Activated CD4-positive, CD25-positive, alpha-beta regulatory T cell treated with anti-CD3 and anti-CD28 coated beads, Interleukin-2, amount 50 U/mL, for 72 hours (primary cell): ENCODE measurements at places on chromosomes 4 and X.
A peak's percentile ranks its signal among the peaks of the same experiment; 100 is the strongest.

DNA sequence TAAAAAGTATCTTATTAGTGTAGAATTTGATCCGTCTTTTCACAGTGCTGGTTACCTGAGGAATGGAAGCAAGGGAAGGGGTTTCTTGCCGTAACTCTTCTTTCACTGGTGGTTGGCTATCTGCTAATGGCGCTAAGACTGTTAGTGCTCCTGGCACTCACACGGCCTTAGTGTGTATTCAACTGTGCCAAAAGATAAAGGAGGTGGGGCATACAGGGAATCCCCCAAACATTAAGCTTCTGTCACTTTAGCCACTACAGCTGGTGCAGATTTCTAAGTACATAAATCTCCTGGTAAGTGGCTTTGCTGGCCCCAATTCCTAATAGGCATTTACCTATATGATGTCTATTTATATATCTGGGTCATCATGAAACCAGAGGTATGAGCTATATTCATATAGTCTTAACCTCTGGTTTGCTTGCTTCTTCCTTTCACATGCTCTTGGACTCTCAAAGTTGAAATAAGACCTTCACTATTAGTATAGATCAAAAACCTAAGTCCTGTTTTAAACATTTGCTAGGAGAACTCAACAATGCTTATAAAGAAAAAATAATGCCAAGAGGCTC, 95.1 kb downstream of the TSPAN7 start:
- DNase-seq, result no peak

GRCh38 chrX:150366951-150367545, 3.9 kb downstream of the MAMLD1 start:
- no peak for DNase-seq

DNA sequence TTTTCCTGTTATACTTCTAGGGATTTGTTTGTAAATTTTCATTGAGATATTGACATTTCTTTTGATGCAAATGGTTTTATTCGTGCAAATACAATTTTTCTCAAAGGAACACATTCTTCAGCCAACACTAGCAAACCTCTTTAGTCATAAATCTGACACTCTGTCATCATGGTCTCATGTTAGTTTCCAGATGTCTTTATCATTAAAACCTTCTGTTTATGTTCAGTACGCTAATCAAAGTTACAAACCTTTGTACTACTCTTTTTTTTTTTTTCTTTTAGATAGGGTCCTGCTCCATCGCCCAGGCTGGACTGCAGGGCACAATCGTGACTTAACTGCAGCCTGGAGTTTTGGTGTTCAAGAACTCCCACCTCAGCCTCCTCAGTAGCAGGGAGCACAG, 7.1 kb downstream of the SLC25A31 start:
- DNase-seq, result no peak

GRCh38 chr4:26217961-26218676, 102.7 kb upstream of the RBPJ start:
- DNase-seq, result no peak

DNA sequence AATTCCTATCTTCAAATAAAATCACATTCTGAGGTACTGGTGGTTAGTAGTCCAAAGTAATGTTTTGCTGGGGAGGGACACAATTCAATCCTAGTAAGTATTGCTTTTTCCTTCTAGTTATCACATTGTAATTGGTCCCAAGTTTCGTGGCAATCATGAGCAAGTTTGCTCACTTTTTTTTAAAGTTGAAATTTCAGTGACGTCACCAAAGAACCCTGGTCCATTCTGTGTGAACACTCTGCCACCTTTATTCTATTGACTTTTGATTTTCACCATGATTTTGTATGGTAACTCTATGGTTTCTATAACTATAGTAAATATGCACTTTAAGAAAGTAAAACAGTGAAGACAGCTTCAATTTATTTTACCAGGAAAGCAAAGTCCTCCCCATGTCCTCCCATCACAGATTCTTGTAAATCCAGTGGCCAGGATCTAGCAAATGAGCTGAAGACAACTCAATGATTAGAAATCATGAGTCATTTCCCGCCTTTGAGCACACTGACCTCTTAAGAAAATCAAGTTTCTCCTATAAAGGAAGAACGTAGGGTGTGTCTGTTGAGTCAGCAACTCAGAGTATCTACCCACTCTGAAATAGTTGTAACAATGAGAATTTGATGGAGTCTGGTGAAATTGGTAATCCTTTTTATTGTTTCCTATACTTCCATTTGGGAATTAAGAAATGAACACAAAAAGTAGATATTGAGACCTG, 1306.6 kb upstream of the PABPC4L start:
- DNase-seq, result no peak

- no peak for DNase-seq
Measured at GRCh38 chr4:130573742-130574141, 1477.8 kb downstream of the C4orf33 start.

DNA sequence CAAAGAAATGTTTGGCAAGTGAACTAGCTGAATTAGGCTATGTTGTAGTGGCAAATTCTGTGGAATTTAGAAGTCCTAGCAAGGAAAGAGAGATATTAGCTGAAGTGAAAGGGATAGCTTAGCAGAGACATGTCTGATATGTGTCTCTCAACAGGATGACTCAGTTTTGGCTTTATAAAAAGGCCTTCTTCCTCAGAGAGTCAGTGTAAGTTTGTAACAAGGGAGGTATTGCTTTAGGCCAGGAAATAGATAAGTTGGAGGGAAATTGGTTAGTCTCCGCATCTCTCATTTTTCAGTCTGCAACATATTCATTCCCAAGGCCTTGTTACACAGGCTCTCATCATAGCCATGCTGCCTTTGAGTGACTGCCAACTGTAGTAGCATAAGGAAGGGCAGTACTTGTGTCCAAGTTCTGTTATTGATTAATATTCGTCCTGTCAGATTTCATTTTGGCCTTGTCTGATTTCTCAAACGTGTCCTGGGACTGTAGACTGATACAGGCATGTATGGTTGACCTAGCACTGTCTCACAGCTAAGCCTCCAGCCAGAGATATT, 4.0 kb downstream of the TMEM164 start:
- DNase-seq, result no peak

- no peak for DNase-seq
Measured at GRCh38 chr4:69330345-69331047, 50.2 kb downstream of the UGT2B28 start.

GRCh38 chr4:151358266-151358665, 32.9 kb upstream of the SH3D19 start:
- DNase-seq, result no peak

- DNase-seq, result no peak
Measured at GRCh38 chrX:39935411-39936064, 162.2 kb downstream of the BCOR start.

GRCh38 chr4:23866450-23867075, 23.3 kb downstream of the PPARGC1A start:
- no peak for DNase-seq

DNA sequence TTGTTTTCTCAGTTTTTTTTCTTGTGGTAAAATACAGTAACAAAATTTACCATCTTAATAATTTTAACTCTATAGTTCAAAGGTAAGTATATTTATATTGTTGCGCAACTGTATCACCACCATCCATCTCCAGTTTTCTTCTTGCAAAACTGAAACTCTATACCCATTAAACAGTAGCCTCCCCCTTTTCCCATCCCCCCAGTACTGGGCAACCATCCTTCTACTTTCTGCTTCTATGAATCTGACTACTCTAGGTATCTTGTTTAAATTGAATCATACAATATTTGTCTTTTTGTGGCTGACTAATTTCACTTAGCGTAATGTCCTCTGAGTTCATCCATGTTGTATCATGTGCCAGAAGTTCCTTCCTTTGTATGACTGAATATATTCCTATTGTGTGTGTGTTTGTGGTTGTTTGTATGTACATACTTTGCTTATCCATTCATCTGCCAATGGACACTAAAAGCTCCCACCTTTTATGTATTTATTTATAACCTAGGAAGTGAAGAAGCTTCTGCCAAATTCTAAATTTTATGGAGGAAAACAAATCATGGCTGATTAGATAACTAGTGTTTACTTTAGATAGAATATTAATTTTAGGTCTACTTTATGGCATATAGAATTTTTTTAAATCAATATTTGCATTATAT, 10.0 kb downstream of the ABHD18 start:
- DNase-seq, result no peak

- no peak for DNase-seq
Measured at GRCh38 chr4:112736718-112737135, 99.8 kb downstream of the LARP7 start.

DNA sequence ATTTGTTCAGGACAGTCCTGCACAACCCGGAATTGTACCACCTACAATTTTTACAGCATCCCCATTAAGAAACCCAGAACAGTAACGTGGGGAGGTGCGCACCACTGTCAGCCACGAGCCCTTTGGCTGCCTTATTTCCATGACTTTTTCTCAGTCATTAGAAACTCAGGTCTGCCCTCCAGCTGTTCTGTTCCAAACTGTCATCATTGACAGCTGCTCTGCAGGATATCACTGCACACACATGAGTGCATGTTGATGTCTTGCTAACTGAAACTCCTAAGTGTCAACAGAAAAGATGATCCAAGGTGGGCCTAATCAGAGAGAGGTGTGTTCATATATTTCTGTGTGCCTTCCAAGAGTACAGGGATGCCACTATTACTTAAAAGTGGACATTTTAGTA, 123.4 kb downstream of the PARM1 start:
- no peak for DNase-seq

DNA sequence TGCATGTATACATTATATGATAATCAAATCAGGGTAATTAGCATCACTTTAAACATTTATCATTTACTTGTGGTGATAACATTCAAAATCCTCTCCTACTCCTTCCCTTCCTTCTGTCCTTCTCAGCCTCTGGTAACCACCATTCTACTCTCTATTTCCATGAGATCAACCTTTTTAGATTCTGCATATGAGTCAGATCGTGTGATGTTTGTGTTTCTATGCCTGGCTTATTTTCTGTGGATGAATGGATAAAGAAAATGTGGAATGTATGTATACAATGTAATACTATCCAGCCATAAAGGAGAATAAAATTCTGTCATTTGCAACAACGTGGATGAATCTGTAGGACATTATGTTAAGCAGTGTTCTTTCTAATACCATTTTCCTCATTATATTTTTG, 123.9 kb downstream of the NAA11 start:
- DNase-seq, result no peak

- no peak for DNase-seq
Measured at GRCh38 chrX:13123247-13123856, 78.9 kb upstream of the FAM9C start.

- no peak for DNase-seq
Measured at GRCh38 chr4:156763511-156763910, 208.1 kb downstream of the PDGFC start.

DNA sequence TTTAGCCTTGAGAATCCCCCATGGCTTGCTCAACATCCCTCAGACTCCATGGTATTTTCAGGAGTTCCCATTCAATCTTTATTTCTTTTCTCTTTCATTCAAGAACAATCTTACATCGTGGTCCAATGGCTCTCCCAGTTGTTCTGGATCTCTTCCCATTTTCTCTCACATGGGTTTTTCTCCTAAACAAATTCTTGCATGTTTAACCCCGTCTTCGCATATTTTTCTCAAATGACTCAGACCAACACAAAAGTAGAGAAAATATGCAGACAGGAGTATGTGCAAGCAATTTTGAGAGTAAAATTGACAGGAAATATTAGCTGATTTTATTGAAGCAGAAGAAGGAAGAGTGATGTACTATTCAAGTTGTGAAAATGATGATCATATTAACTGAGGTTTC, 396.4 kb upstream of the TRAM1L1 start:
- no peak for DNase-seq

DNA sequence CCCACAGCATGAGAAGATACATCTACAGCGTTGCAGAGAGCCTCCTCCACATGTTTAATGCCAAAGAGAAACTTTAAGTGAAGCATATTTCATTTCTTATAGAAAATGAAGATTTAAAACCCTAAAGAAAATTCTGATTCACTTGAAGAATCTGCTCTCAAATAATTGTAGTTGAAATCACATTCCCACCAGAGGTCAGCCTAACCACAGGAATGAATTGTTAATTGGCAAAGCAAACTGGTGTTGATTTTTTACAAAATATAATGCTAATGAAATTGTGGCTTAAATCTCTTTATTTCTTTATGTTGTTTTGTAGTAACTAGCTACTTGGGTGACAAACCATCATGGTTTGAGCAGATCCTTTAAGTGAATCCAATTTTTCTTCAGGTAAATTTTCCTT, 31.1 kb upstream of the WDR17 start:
- DNase-seq, result no peak

GRCh38 chr4:73870260-73870659, 1.1 kb downstream of the CXCL1 start:
- DNase-seq, result no peak

- no peak for DNase-seq
Measured at GRCh38 chrX:95350774-95351488, 1333.7 kb upstream of the DIAPH2 start.

- DNase-seq, result no peak
Measured at GRCh38 chr4:161657616-161658015, 506.2 kb downstream of the FSTL5 start.

- no peak for DNase-seq
Measured at GRCh38 chr4:73661646-73662119, 41.4 kb upstream of the RASSF6 start.

DNA sequence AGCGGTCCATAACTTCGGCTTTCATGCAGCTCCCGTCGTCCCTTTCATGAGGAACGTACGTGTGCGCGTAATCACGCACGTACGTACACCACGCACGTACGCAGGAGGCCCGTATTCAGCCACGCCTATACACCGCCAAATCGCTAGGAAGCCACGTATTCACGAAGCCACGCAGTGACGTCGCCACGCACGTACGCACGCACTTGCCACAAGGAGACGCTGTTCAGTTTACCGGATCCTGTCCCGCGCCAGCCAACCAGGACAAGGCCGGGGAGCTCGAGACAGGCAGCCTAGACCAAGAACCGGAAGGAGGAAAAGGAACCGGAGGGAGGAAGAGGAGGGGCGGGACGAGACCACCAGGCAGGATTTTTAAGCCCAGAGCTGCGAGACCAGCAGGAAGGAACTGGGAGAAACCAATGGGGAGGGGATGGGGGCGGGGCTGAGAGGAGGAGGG, at the start of gene EOLA2:
TSS of gene EOLA2 (minus strand) at position 65 of the 454 bp plus-strand sequence. CDS start 4,617 bp downstream, outside the sequence.
- peak; percentile 82 for DNase-seq

- no peak for DNase-seq
Measured at GRCh38 chrX:154057791-154058190, 38.1 kb upstream of the IRAK1 start.

DNA sequence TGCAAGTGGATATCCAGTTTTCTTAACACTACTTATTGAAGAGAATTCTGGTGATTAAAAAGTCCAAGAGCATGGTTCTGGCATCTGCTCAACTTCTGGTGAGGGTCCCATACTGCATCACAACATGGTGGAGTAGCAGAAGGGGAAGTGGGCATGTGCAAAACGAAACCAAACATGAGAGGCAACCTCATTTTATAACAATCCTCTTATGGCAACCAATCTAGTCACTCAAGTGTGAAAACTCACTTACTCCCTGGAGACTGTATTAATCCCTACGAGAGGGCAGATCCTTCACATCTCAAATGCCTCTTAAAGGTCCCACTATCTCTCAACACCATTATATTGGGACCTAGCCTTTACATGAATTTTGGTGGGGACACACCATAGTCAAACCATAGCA, 55.4 kb upstream of the TRO start:
- DNase-seq, result no peak

DNA sequence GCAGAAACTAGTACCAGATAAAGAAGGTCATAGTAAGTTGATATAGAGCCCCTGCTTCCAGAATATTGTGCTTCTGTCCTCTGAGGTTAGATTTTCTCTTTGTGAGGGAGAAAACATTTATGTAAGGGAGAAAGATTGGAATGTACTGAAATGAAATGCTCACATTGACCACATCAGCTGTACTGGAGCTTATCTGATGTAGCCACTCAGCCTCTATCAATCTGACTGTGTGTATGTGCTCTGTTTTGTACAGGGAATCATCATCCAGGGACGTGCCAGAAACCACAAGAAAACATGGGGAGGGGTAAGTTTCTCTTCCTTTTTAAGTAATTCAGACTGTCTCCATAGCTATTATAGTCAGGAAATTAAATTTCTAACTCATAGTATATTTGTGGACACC, 56.8 kb downstream of the PRRG1 start:
- no peak for DNase-seq
